Colonic mucosa (tissue), 4 donors: ENCODE measurements at places on chromosomes 3 and 15.

GRCh38 chr15:82789491-82789890 lies 16.4 kb downstream of the FSD2 start:
- no peak for DNase-seq

DNA sequence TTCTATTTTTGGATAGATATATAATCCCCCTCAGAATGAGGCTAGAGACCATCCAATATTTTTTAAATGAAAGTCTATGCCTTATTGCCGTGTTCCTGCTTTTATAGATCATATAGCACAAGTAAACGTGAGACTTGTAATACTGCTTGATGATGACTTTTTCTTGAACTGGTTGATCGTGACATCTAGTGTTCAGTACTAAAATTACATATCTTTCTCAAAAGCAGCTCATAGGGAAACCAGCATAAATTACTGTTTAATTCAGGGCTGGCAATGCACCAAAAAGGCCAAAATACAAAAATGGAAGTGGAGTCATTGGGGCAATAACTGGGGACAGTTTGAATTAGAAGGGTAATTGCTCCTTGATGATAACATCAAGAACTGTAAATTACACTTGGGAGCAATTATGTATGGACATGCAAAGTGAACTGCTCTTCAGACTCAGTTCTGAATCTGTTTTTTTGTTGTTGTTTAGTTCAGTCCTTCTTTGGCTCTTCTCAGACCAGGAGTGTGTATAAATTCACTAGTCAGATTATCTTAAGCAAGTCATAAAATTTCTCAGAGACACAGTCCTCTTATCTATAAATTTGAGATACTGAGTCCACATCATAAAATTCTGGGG lies 325.3 kb downstream of the THSD4 start:
- DNase-seq = no peak

DNA sequence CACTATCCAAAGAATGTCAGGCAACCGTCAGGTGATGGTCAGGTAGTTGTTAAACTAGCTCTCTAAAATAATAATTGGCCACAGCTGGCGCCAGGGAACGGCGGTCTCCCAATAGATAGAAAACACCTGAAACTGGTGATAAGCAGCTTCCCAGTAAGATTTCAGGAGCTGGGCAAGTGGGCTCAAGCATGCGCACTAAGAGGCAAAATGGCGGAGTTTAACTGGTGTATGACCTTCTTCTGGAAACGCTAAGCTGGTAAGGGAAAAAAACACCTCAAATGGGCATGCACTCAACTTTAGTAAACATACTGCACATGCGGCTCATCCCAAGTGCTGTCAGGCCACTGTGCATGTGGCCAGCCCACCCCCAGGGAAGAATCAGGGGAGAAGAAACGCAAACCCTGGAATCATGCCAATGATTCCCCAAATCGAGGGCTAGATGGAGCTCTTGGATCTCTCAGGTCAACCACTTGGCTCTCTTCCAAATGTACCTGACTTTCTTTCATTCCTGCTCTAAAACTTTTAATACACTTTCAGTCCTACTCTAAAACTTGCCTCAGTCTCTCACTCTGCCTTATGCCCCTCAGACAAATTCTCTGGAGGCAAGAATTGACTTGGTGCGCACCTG lies 195.0 kb downstream of the ZNF621 start:
- DNase-seq = no peak

DNA sequence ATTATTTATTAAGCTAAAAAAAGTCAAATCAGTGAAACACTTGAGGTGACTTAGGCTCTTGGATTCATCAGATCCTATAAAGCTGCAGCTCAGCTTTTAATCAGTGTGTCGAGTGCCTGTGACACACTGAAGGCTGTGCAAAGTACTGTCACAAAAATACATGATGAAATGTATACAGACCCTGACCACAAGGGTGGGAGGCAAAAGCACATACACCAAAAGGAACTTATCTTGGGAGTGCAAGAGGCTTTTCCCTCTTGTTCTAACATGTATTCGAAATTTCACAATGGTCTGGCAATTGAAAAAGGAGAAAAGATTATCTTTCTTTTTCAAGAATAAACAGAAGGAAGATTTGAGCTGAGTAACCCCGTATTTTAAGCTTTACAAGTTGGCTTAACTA lies 35.9 kb downstream of the VGLL4 start:
- DNase-seq = no peak

DNA sequence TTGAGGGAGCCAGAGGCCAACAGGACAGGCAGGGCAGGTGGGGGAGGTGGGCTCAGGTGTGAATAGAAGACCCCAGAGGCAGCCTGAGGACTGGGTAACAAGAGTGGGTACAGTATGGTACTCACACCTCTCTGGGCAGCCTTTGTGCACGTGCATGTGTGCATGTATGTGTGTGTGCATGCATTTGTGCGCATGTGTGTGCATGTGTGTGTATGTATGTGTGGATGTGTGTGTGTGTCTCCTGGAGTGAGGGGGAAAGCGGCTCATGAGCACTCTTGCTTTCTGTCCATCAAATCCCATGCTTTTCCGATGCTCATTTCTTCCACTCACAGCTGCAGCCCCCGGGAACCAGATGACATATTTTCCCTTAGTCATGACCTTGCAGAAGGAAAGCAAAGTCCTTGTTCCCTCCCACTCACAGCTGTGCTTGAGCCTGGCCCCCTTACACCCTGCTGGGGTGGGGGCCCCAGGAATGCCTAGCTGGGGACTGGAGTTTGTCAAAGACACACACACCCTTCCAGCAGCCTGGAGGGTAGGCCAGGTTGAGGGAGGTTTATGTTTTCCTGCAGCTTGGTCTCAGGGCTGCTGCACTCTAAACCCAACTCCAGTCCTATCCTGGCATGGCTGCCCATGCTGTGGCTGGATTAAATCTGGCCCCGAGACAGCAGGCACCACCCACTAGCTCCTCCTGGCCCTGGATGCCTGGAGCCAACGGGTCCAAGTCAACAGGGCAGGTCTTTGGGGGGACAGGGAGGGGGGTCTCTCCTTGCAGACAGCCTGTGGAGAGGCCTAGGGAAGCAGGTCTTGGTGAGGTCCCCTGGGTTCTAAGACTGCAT lies 22.5 kb downstream of the CCDC33 start:
- DNase-seq = no peak
